ENCODE measurements at places on chromosomes 1 and 21.

GRCh38 chr21:34892209-34892608 lies 156.9 kb downstream of the RUNX1 start:
- DNase-seq, result no peak

GRCh38 chr1:168431882-168432281 lies 111.9 kb downstream of the XCL2 start:
- no peak for DNase-seq

- DNase-seq, result no peak
These were observed 448.3 kb upstream of the PROX1 start for GRCh38 chr1:213539464-213539863.

DNA sequence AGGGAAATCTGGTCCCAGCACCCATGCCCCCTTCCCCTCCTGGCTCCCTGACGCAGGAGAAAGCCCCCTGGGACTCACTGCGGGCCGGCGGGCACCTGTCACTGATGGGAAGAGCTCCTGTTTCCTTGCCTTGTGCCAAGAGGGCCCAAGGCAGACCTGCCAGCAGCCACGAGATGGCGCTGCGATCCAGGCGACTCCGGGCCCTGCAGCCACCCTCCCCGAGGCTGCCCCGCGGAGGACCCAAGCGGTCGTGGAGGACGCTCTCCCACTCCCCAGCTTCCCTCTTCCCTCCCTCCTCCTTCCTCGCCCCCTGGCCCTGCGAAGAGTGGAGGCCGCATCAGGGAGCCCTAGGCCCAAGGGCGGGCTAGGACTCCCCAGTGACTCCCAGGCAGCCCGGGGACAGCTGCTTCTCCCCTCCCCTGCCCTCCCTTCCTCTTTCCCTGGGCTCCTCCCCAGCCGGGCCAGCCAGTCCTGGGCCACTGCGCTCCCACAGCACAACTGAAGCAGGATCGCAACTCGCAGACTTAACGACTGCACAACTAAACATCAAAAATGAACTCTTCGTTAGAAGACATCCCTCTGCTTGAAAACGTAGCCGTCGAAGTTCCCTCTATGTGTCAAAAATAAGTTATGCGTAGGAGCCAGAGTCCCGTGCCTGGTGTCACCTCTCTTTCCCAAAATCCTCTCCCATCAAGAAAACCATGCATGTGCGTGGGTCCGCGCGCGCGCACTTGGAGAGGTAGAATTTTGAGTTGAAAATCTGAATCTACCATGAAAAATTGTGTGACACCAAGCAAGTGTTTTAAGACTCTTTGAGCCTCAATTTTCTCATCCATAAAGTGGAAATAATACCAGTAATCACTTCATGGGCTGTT lies 34.2 kb downstream of the BATF3 start:
- DNase-seq, result peak; percentile 68

- no peak for DNase-seq
These were observed 2.0 kb downstream of the HPDL start for GRCh38 chr1:45328680-45329079.

- DNase-seq, result no peak
These were observed 127.8 kb upstream of the NGF start for GRCh38 chr1:115465802-115466363.

DNA sequence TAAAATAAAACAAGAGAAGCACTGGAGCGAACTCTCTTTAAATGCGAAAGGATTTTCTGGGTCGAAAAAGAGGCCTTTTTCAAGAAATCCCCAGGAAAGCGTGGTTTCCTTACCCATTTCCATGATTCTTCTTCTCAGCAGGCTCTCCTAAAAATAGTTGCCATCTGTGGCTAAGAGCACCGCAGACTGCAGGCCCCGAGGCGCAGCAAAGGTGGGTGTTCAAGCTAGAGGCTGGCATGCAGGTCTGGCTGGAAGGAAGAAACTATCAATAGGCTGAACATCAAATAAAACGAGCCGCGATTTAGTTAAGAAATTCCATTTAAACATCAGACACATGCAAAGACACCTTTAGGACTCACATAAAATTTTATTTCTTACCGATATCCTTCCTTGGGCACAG lies 135.1 kb downstream of the ADAMTS1 start:
- DNase-seq, result no peak

- no peak for DNase-seq
These were observed 596 bp downstream of the TOR3A start for GRCh38 chr1:179082333-179082998.

DNA sequence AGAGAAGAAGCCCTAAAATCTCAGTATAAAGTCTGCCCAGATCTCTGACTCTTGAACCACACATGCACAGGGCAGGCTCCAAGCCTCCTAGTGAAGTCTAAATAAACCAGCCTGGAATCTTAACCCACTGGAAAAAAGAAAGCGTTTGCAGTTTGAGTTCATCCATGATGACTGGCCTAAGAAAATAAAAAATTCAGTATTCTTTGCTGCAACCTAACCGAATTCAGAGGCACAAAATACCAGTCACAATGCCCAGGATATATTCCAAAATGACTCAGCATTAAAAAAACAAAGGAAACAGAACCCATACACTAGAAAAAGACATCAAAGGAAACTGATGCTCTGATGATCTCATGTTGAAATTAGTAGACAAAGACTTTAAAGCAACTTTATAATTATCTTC lies 269.2 kb downstream of the SDCCAG8 start:
- DNase-seq, result no peak

DNA sequence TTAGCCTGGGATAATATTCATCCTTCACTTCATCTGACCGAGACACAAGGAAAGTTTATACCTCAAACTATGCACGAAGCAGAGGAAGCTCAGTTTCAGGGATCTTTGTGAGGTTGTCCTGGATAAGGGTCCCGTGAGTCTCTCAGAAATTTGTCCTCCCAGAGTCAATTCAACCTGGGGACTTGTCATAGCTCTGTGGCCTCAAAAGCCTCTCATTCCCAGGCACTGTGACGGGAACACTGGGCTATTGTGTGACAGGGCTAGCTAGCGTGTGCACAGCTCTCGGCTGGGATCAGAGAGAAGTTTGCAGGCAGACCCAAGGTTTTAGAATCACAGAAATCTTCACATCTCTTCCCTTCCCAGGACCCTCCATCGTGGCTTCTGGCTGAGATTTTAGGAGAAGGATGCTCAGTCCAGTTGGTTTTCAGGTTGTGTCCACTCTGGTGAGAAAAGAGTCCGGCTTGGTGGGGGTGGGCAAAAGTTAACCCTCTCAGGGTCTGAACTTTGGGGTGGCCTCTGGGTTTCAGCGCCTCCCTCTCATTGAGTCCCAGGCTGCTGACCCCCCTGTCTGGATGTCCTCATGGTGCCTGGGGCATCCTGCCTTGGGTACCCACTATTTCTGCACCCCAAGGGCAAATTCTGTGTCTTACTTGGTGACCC lies 20.4 kb upstream of the LBR start:
- no peak for DNase-seq

DNA sequence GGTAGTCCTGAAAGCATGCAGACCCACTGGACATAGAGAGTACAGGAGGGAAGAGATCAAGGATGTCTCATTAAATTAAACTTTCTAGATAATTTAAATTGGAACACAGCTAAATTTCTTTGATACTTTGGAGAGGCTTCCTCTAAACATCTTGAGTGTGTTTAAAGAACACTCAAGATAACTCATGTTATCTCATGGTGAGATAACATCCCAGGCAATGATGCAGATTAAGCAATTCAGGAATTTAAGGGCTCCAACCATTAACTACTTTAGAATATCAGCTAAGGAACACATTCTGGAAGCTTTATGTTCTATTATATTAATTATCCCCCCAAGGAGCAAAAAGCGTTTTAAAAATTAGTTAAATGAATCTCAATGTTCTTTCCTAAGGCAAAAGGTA lies 289.2 kb upstream of the RUNX1 start:
- DNase-seq, result no peak

GRCh38 chr1:1303736-1304135 lies 4.0 kb downstream of the ACAP3 start:
- no peak for DNase-seq

DNA sequence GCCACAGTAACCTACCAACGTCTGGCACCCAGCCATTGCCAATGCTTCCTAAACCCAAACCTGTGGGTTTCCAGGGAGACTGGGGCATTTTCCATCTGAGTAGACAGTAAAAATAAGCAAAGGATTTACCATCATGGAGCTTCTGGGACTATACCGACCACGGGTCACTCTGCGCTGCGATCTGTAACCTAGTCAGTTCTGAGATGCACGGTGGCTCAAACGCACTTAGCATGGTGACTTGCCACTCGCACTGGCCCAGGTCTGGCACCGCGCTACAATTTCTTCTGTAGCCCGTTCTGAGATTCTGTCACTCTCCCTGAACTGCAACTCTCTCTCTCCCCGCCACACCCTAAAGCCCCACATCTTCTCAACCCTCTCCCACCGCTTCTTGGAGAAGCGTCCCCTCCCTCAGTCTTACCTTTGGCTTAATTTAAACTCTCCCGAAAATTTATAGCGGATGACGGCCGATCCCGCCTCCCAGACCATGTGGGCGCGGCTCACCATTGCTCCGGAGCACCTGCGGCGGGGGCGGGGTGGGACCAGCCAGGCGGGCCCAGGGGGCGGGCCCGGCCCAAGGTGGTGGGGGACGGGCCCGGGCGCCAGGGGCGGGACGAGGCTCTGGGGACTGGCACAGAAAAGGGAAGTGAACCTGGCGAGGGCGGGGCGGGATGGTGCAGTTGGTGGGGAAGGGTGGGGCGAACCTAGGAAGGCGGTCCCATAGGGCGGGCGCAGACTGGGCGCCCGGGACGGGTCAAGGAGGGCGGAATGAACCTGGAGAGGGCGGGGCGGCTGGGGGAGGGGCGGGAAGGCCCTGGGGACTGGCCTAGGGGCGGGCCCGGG lies 493 bp upstream of the MAP3K21 start:
- DNase-seq, result peak; percentile 97

DNA sequence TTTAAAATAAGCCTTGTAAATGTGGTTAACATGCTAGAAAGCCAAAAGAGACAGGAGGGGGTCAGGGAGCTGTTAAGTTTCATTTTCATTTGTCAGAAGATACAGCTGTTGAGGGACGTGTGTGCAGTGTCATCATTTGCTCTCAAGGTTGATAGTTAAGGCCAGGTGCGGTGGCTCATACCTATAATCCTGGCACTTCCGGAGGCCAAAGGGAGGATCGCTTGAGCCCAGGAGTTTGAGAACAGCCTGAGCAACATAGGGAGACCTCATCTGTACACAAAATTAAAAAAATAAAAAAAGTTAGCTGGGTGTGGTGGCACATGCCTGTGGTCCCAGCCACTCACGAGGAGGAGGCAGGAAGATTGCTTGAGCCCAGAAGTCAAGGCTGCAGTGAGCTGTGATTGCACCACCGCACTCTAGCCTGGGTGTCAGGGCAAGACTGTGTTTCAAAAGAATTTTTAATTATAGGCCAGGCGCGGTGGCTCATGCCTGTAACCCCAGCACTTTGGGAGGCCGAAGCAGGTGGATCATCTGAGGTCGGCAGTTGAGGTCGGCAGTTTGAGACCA lies 22.7 kb downstream of the ZBTB8OS start:
- no peak for DNase-seq

DNA sequence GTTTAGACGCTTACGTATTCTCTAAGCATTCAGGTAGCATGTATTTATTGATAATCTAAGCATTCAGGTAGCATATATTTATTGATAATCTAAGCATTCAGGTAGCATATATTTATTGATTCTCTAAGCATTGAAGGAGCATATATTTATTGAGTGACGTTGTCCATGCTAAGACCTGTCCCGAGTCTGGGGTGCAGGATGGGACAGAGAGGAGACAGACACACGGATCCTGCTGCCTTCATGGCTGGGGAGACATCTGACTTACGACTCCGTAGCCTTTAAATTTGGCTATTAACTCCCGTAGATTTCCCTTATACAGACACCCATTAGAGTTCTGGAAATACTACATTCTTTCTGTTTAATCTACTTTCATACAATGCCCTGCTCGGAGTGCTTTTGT lies 982 bp downstream of the SCCPDH start:
- DNase-seq, result no peak

GRCh38 chr21:39388038-39388810 lies 39.3 kb upstream of the HMGN1 start:
- DNase-seq, result peak; percentile 74

DNA sequence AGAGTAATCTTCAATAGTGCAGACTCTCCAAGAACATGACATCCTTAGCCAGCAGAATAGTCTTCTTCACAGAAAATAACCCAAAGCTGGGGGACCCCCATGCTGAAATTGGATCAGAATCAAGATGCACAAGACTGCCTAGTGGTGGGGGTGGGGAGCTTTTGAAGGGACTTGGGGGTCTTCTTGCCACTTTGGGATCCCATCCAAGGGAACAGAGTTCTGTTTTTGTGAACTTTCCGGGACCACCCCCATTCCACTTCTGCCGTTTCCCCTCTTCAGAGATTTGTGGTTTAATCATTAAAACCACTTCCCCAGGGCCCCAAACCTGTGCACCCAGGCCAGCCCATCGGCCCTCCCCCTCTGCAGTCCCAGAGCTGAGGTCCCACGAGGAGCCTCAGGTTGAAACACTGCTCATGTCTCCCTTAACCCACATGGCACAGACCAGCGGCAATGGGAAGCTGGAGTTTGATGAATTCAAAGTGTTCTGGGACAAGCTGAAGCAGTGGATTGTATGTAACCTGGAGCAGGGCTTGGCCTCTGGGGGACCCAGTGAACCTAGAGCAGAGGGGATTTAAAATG lies 44.9 kb downstream of the CAPN9 start:
- DNase-seq, result no peak

Data from NCI-H774 (cell line).